ENCODE measurements at places on chromosomes 12 and 14.

- DNase-seq: no peak
Measured at GRCh38 chr14:91893007-91893406, 25.7 kb upstream of the TC2N start.

DNA sequence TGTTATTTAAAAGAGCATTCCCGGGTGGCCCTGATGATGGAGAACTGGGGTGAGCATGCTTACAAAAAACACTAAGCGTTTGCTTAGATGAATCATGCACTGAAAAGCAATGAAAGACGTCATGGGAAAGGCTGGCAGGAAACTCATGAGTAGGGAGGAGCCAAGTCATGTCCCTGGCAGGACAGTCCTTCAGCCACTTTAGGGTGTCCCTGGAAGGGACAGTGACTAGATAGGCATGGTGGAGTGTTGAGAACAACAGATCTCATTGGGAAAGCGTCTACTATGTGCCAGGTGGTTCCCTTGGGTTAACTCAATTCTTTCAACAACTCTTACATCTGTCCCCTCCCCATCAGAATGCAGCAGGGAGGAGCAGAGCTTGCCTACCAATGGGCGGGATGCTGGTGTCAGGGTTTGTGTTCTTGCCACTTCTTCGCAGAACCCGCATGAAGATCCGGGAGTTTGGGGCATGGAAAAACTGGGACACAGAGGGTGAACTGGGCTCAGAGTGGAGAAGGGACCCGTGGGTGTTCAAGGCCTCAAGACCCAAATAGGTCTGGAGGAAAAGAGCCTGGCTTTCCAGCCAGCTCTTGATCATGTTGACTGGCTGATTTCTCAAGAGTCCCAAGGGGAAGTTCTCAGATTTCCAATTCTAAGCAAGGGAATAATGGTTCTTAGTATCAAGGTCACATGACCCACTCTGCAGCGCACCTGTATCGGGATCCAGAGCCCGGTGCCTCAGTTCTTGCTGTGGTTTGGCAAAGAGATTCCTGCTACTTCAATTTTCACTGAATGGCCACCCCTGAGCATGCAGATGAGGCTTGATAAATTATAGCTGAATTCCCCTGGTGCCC lies 653.9 kb upstream of the TBX3 start:
- peak; percentile 8 for DNase-seq

DNA sequence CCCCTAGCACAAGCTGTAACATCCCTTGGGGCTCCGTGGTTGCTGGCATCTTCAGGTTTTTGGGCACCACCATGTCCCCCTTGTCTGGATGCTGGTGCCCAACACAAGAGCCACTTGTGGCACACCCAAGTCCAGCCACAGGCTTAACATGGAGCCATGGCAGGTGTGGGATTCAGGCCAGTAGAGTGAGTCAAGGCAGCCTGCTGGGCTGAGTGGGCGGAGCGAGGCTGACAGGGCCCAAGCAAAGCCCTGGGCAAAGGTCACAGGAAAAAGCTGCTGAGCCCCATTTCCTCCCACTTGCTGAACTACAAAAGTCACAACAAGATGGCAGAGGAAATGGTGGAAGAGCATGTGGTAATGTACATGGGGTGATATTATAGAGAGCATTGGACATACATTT lies 950.7 kb upstream of the FLRT2 start:
- no peak for DNase-seq

DNA sequence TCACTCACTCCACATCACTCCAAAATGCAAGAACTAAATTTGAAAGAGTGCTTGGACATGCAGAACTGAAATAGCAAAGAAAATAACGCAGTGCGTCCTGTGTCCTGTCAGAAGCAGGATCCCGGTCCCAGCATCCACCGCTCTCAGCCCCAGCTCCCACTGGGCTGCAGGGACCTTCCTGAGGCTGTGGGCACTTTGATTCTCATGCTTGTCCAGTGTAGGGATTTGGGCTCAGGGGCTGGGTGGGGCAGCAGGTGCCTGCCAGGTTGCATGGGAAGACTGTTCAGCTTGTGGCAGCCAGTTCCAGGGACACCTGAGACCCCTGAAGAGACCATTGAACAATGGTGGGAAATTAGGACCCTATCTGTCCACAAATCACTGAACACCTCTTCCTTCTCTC lies 140.0 kb upstream of the FKBP4 start:
- DNase-seq: no peak

GRCh38 chr14:71049435-71050133 lies 142.3 kb downstream of the PCNX1 start:
- DNase-seq: no peak

DNA sequence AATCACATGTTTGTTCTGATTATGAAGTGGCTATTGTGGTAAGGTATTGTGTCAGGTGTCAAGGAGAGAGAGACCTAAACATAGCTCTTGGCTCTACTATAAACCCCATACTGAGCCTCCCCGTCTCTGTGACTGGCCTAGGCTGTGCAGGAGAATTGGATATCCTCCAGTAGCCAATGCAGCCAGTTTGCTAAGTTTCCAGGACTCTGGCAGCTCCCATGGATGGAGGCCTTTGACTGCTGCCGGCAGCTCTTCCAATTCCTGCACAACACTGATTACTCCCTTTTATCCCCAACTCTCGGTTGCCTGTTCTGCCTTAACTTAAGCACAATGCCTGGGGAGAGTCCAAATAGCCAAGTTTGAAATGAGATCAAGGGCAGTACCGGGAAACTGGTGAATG lies 59.3 kb downstream of the ABCC9 start:
- DNase-seq: peak; percentile 8

DNA sequence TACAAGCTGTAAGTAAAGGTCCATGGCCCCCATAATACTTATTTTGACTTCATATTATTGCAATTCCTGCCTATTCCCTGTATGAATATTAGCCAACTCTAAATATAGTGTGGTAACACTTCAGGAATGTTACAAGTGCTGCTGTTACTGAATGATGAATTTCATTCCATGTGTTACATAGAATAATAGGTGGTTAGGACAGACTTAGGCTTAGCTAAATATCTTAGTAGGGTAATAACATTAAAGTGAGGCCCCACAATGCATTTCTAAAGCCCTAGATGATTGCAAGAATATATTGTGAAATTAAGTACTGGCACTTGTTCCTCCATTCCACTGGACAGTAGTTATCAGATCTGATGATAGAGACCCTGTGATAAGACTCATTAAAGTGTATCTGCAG lies 182.7 kb downstream of the PCNX1 start:
- no peak for DNase-seq

DNA sequence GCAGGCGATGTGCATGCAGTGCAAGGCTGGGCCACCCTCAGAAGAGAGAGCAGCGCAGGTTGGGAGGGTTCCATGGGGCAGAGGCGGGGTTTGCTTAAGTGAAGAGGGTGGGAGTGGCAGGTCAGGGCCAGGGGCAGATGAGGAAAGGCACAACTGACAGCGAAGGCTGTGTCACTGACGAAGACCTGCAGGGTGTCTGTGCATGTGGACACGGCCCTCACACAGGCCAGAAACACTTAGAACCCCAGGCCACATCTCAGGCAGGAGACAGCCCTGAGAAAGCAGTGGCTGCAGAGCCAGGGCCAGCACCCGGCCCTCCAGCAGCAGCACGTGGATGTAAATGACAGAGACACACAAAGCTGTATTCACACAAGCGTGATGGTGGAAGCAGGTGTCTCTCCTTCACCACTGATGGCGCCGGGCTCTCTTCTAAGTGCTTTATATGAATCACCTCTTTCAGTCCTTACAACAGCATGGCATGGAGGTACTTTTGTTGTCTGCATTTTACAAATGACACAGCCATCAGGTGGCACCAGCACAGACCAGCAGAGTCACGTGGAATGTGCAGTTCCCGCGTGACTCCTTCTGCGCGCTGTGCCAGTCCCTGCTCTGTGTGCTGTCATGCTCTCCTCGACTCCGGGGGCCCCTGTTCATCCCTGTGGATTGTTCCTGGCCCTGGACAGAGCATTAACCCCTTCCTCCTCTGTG lies 54.6 kb downstream of the TSPAN11 start:
- no peak for DNase-seq

DNA sequence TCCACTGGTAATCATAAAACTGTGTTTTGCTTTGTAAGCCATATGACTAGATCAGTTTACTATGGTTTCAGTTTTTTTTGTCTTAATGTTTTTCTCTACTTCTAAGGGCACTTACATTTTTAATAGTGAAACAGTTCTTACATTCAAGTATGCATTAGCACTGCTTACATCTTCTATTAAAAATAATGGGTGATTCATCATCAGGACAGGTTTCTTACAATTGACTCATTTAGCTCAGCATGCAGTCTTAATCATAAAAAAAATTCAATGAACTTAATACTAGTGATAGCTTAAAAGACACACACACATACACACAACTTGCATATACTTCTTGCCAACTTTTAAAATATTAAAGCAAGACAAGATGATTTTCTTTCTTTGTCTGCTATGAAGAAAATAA lies 845.7 kb upstream of the USP15 start:
- no peak for DNase-seq

GRCh38 chr12:97886511-97887176 lies 424.0 kb downstream of the RMST start:
- no peak for DNase-seq

- no peak for DNase-seq
Measured at GRCh38 chr14:87767567-87767901, 225.4 kb downstream of the GALC start.

DNA sequence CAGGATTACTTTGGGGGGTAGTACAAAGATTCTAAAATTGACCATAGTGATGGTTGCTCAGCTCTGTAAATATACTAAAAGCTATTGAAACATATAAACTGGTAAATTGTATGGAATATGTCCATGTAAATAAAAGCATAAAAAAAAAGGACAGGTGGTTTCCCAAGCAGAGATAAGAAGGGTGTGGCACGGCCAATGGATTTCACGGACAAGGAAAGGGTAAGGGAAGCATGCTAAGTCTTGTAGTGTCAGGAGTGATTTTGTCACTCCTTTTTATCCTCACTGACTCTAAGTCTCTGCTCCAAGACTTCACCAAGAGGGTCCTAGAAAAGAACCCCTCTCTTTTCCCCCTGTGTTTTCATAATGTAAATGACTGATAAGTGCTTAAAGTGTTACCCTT lies 229.2 kb downstream of the SPTSSA start:
- DNase-seq: no peak

- no peak for DNase-seq
Measured at GRCh38 chr12:103623716-103624115, 36.6 kb downstream of the STAB2 start.

GRCh38 chr14:93042968-93043940 lies 72.5 kb downstream of the ITPK1 start:
- DNase-seq: no peak

- DNase-seq: no peak
Measured at GRCh38 chr12:48422060-48422459, 50.3 kb upstream of the ANP32D start.

DNA sequence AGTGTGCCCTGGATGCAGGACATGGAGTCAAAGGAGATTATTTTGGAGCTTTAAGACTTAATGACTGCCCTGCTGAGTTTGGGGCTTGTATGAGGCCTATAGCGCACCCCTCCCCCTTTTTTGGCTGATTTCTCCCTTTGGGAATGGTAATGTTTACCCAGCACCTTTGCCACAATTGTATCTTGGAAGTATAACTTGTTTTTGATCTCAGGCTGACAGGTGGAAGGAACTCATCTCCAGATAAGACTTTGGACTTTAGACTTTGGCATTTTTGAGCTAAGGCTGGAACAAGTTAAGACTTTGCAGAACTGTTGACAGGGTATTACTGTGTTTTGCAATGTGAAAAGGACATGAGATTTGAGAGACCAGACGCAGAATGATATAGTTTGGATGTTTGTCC lies 110.5 kb downstream of the DERA start:
- no peak for DNase-seq

GRCh38 chr12:75818863-75819262 lies 212.7 kb downstream of the PHLDA1 start:
- no peak for DNase-seq

- DNase-seq: peak; percentile 90
Measured at GRCh38 chr14:56216626-56217379, 98.6 kb downstream of the PELI2 start.

DNA sequence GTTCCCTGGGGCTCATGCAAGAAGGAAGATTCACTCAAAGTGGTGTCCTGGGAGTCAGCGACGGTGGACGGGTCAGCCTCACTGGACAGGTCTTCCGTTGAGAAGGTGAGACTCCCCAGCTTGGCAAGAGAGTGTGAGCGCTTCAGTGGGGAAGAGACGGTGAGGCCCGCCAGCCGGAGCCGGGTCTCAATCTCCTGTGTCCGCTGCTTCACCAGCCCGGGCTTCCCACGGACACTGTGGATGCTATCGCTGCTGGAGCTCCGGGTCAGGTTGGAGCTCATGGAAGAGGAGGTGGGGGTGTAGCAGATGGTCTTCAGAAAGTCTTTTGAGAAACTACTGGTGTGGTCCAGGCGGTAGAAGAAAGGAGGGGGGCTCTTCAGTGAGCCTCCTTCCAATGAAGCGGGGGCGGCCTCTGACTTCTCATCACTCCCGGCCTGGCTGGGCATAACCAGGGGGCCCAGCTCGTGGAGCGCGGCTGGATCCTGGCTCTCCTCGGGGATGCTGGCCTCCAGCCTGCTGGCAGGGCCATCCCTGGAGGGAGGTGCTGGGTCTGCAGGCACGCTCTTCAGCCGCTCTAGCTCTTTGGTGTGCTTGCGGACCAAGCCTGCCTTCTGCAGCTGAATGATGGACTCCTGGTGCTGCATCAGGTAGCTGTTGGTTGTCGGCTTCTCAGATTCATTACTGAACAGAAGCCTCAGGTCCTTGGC lies 56.9 kb upstream of the CORO1C start:
- peak; percentile 64 for DNase-seq

GRCh38 chr12:42484996-42485395 lies 104.5 kb downstream of the PRICKLE1 start:
- DNase-seq: no peak

GRCh38 chr12:122141911-122142725 lies 31.9 kb downstream of the IL31 start:
- no peak for DNase-seq

DNA sequence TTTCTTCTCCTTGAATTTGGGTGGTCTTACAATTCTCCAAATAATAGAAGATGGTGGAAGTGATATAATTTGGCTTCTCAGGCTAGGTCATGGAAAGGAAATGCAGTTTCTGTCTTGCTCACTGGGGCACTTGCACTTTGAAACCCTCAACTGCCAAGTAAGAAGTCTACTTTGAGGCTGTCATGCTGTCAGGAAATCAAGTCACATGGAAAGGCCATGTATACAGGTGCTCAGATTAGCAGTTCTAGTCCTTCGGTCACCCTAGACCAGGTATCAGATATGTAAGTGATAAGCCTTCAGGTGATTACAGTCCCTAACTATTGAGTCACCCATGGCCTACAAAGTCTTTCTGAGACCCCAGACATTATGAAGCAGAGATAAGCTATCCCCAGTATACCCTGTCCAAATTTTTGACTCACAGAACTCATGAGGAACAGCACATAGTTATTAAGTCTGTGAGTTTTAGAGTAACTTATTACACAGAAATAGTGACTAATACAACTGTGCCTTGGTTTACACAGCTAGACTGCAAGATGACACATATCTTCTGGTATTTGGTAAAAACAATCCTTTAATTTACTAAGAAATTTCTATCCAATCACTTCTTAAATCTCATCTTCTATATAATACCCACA lies 26.3 kb upstream of the BBS10 start:
- DNase-seq: no peak

- DNase-seq: peak; percentile 61
Measured at GRCh38 chr14:78848234-78848820, 678.2 kb downstream of the NRXN3 start.

GRCh38 chr12:27076928-27077327 lies 5.5 kb downstream of the C12orf71 start:
- DNase-seq: no peak

GRCh38 chr14:95482627-95483308 lies 33.7 kb downstream of the SYNE3 start:
- no peak for DNase-seq
